ENCODE measurements at places on chromosomes 2 and 18.

GRCh38 chr2:44947028-44947375, 5.5 kb downstream of the SIX3 start:
- DNase-seq: no peak

- DNase-seq: peak; percentile 24
These were observed 1.1 kb downstream of the RNF103 start for GRCh38 chr2:86622519-86623042.

GRCh38 chr2:241456546-241456945, 51.8 kb downstream of the STK25 start:
- no peak for DNase-seq

- no peak for DNase-seq
These were observed 58.1 kb downstream of the PXDN start for GRCh38 chr2:1685957-1686783.

GRCh38 chr18:61891894-61892293, 913 bp downstream of the RNF152 start:
- no peak for DNase-seq

GRCh38 chr18:63994783-63995399, 25.0 kb downstream of the SERPINB8 start:
- DNase-seq: no peak

GRCh38 chr2:133334923-133335322, 233.3 kb downstream of the NCKAP5 start:
- DNase-seq: no peak

DNA sequence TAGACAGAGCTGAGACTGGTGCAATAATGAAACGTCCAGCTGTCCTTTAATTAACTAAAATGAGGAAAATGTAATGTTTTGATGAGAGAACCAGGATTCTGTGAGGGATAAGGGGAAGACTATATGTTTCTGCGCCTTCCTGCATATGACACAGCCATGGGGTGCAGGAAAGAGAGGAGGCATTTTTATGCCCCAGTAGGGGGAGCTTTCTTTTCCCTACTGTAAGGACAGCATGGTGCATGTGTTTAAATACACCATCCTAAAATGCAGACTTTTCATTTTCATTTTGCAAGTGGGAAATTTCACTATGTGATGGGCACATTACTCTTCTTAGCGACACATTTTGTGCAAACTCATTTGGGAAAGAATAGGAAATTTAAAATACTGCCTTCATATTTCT, 446.1 kb downstream of the ARHGAP15 start:
- no peak for DNase-seq

DNA sequence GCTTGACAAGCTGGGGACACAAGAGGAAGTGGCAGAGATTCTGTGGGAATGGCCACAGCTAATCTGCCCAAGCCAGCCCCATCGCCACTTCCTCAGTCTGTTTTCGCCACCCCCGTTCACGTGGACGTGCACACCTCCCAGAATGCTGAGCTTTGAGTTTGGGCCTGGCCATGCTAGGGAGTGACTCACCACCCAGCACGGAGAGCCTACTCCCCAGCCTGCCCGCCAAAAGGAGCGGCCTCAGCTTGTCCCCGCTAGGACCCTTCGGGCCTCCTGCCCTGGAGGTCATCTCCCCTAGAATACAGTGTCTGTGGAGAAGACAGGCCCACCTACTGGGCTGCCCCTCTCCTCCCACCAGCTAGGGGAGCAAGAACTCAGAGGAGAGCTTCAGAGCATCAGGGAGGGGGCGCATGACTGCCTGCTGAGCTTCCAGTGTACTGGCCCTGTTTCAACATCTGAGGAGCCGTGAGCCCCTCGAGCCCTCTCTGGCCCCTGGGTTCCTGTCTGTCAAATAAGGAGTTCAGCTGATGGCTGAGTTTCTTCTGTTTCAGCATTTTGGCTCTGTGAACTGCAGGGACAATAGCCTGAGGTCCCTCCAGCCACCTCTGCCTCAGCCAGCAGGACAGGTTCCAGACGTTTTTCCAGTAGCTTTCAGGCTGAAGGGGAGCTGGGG, 5.1 kb downstream of the SLC35F6 start:
- DNase-seq: no peak

DNA sequence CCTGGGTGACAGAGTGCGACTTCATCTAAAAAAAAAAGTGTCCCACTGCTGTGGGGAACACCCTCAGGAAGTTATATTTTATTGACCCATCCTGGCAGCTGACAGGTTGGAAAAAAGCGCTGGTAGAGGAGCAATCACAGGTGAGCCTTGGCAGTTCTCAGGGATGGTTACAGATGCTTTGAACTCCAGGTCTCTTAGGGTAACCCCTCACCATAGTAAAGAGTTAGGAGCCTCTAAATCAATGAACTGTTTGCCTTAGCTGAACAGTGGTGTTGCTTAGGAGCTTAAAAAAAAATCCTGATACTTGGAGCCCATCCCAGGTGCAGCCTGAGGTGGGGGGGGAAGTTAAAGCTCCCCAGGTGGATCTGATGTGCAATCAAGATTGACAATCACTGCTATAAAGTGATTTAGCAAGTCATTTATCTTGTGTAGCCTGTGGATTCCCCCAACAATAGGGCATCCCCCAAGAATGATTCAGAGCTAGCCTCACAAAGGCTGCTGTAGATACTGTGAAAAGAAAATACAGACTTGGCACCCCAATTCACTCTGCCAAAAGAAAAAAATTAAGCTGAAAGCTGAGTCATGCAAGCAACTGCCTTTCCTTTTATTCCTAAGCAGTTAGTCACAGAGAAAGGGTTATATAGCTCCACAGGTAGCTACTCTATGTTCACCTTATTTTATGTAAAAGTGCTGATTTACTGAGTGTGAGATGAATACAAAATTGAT, 14.8 kb downstream of the SLC16A14 start:
- DNase-seq: no peak

GRCh38 chr2:239725551-239725890, 299.6 kb downstream of the NDUFA10 start:
- no peak for DNase-seq

DNA sequence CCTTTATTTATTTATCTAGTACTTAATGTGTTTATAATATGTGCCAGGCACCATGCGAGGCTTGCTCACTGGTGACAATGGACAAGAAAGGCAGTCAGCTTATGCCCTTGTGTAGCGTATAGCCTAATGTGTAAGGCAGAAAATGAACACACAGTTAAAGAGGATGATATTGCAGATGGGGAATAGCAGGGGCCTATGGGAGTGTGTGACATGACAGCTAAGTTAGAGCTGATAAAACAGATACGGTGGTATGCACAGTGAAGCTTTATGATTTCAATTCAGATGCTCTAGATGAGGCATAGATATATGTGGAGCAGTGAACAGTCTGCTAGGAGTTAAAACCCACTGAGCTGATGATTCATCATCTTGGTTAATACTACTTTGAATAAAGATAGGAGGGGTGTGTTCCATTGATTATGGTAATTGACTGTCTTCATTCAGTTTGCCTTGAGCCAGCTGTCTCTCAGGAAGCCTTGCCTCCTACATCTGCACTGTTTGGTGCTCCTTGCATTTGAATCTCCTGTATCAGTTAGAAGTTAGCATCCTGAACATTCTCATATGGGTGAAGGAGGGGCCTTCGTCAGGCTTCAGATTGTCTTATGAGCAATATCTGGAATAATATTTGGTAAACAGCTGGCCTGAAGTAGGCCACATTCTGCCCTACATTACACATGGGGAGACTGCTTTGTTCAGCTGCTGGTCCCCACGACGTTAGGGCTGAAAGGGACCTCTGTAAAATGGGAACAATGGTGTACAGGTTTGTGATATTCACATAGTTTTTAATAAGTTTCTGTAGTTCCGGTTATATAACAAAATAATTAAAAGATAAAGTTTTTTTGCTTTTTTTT, 13.2 kb downstream of the MAP4K4 start:
- DNase-seq: no peak

DNA sequence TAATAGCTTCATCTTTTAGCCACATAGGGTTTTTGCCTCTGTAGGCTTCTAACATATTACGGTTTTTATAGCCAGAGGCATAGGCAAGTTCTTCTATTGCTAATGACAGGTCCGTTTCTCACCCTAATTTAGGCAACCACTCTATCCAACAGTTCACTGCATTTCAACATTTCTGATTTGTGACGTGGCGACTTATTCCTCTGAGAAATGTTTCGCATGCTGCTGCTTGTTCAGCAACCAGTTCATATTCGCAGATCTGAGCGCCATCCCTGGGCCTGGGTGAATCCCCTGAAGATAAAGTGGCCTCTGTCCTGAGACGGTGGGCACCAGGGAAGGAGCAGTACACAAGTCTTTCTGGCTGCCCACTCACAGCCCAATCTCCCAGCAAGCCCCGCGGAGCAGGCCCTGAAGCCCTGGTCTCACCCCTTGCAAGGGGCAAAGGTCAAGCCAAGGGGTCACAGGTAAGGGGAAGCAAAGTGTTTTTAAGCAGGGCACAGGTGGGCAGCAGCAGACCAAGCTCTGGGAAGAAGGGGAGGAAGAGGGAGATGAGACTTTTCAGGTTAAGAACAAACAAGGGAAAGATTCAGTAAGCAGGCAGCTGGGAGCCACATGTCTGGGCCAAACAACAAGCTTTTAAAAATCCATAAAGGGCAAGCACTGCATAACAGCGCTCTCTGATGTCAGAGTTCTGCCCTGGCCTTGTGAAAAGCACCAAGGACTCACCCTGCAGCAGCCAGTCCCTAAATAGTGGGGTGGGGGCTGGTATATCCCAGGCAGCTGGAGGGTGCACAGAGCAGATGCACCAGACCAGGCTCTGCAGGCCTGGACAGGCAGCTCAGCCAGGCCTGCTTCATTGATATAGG, 10.8 kb upstream of the COX7A2L start:
- no peak for DNase-seq

DNA sequence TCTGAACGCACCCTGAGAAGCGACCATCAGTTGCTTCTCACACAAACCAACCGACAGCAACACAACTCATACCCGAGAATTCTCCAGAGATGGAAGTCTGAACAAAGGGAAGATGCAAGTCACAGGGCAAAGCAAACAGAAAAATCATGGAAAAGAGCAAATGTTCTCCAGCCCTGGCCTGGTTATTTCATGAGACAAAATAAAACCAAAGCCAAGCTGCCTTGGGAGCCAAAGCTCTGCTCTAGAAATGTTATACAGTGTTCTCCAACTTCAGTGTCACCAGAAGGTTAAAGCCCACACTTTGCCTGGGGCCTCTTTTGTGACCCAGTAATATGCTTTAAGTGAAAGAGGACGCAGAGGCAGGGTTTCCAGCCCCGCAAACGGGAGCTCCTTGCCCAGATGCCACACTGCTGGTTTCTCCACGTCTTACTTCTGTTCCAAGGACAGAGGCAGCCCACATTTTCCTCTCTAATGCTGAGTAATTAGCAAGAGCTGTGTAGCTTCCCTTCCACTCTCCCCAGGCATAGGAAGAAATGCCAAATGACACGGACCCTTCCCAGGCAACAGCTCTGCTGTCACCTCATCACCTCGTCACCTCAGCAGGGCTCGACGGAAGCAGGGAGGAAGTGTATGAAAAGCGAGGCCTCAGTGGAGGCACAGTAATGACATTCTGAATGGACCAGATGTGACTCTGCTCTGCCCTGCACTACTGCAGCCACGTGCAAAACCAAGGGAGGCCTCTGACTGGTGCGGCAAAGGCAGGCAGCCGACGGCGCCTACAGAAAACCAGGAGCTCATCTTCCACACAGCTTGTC, 64.7 kb downstream of the FBXO15 start:
- no peak for DNase-seq

- DNase-seq: no peak
These were observed 289.4 kb downstream of the CMPK2 start for GRCh38 chr2:6576302-6576701.

DNA sequence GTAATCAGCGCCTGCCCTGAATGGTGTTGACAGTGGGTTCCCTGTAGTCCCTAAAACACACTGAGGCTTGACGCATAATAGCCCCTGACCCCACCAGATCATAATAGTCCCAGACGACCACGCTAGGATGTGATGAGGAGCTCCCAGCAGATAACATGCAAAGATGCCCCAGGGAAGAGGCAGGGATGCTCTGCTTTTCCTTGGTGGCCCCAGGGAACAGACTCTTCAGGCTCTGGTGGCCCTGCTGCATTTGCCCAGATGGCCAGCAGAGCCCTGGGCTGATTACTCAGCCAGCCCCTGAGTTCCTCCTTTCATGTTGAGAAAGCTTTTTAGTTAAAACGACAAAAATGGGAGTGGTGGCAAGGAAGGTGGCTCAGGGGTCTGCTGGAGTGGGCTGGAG, 5.9 kb upstream of the NCKAP5 start:
- no peak for DNase-seq

DNA sequence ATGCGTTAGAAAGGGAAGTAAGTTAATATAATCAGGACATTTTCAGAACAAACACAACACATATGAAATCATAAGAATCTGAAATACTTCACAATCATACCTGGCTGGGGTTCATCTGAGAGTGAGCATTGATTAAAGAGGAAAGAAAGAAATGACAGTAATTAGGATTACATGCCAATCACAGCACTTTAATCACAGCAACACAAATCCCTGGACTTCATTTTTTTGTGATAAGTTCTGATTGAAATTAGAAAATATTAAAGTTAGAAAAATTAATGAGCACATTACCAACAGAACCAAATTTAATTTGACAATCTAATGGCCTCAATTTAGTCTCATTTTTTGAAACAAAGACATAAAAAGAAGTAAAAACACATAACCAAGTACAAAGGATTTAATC, 121.9 kb downstream of the LRP2 start:
- no peak for DNase-seq

DNA sequence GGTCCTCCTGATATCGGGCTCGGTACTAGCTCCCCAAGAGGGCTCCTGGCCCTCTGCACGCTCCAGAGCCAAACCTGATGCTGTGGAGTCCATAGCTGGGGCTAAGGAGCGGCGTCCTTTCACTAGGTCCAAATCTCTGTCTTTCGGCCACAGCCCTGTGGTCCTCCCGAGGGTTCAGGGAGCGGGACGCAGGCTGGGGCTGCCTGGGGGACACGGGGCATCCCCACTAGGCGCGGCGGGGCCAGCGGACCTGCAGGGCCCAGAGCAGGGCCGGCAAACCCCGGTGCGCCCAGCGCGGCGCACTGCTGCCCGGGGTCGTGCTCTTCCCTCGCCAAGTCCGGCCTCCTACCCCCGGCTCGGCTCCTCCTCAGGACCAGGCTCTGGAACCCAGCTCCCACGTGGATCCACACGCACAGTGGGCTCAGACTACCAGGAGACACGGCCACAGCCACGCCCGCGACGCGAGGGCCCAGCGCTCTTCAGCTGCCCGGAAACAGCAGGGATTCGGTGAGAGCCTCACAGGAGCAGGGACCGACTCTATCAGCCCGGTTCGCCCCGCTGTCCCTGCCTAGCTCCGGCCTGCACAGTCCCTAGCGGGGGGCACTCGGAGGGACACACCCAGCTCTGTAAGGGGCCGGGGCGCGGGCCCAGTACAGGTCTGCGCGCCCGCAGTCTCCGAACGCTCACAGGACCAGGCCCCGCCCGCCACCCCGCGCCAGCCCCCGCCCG, 593 bp downstream of the ZNF514 start:
- peak; percentile 14 for DNase-seq

- DNase-seq: no peak
These were observed 235.6 kb upstream of the MYT1L start for GRCh38 chr2:2566396-2567323.

- peak; percentile 91 for DNase-seq
These were observed 1.1 kb upstream of the DUSP2 start for GRCh38 chr2:96146153-96146880.

DNA sequence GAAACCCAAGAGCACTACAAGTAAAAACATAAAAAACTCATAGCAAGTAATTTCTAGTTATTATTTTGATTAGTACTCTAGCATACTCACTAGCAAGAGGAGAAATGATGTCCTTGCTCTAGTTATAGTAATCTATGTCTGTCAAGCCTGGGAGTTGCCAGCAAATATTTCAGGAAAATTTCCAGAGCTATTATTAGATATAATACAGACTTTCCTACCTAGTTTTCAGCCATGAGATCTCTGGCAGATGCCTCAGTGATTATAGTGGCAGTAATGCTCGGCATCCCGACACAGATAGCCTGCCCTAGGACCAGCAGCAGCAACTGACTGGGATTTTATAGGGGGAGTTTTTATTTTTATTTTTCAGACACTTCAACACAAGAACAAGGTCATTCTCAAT, 224.4 kb downstream of the ZNF385B start:
- no peak for DNase-seq
